ENCODE measurements at places on chromosomes 2 and 18. TPM values are rescaled to one million over a fixed set of nuclear protein-coding genes. Genes with fewer than 3 reads are reported as not detected.

- no peak for DNase-seq
Measured at GRCh38 chr18:22169889-22170420, 566 bp downstream of the GATA6 start.

GRCh38 chr2:46486436-46486835 is 7.1 kb downstream of the TMEM247 start:
- DNase-seq = no peak

- DNase-seq = no peak
Measured at GRCh38 chr2:95344656-95345055, 47.5 kb downstream of the KCNIP3 start.

DNA sequence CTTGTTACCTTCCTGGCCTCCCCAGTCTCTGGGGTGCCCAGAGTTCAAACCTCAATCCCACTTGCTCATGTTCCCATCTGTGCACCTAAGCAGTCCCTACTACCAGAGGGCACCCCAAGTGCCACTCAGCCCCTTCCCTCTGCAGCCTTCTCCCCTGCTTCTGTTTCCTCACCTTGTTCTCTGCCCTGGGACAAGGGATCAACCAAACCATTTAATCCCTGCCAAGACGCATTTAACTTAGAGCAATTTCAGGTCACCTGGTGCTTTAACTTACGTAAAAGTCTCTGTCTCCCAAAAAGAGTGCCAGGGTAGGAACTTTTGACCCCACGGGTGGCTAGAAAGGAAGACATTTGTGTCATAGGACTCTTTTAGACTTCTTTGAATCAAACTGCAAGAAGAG is 67.2 kb downstream of the SRD5A2 start:
- DNase-seq = no peak

- DNase-seq = no peak
Measured at GRCh38 chr18:70496353-70497294, 207.8 kb downstream of the SOCS6 start.

MBP gene
- 60.0 TPM for total RNA-seq

ZDBF2 gene
- total RNA-seq = 18.1 TPM

GRCh38 chr2:31060397-31060796 is 77.8 kb downstream of the GALNT14 start:
- no peak for DNase-seq

IHH gene
- 0.14 TPM for total RNA-seq

ALPG gene
- total RNA-seq = not detected

DNA sequence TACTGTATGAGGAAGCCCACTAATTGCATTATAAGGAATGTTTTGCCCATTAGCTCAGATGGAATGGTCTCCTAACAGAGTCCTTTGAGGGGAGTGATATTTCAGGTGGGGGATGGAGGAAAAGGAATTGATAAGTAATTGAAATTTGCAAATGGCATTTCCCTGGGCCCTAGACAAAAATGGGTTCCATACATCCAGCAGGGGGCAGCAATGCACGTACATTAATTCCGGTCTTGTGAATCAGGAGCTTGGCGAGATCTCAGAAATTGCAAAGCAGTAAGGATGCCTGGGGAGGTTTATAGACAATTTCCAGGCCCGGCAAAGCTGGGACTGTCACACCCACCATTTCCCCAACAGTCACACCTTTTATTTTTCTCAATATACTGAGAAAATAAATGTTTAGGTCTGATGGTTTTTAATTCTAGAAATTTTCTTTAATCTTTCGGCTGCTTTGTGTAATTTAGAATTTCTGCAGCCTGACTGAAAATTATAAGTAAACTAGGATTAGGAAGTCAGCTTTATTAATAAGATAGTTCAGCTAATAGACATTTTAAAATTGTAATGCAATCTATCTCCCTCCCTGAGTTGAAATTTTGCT is 122.8 kb downstream of the LYPD1 start:
- DNase-seq = no peak

- no peak for DNase-seq
Measured at GRCh38 chr2:98586551-98587140, 21.7 kb downstream of the COA5 start.

GRCh38 chr2:10285556-10286198 is 17.0 kb upstream of the HPCAL1 start:
- DNase-seq = no peak

GRCh38 chr2:143819190-143819735 is 690.0 kb downstream of the ARHGAP15 start:
- no peak for DNase-seq

GRCh38 chr2:108593547-108594098 is 59.4 kb downstream of the LIMS1 start:
- DNase-seq = no peak

- DNase-seq = no peak
Measured at GRCh38 chr2:60735496-60736250, 20.4 kb upstream of the PAPOLG start.

GRCh38 chr2:146532509-146533147 is 1312.2 kb upstream of the ACVR2A start:
- no peak for DNase-seq

LCLAT1 gene
- 24.1 TPM for total RNA-seq

GRCh38 chr2:39158351-39158750 is 37.5 kb upstream of the SOS1 start:
- no peak for DNase-seq

SIGLEC15 gene
- not detected for total RNA-seq

GRCh38 chr2:129667577-129667976 is 311.9 kb upstream of the RAB6C start:
- no peak for DNase-seq

MYCN gene
- not detected for total RNA-seq

DNA sequence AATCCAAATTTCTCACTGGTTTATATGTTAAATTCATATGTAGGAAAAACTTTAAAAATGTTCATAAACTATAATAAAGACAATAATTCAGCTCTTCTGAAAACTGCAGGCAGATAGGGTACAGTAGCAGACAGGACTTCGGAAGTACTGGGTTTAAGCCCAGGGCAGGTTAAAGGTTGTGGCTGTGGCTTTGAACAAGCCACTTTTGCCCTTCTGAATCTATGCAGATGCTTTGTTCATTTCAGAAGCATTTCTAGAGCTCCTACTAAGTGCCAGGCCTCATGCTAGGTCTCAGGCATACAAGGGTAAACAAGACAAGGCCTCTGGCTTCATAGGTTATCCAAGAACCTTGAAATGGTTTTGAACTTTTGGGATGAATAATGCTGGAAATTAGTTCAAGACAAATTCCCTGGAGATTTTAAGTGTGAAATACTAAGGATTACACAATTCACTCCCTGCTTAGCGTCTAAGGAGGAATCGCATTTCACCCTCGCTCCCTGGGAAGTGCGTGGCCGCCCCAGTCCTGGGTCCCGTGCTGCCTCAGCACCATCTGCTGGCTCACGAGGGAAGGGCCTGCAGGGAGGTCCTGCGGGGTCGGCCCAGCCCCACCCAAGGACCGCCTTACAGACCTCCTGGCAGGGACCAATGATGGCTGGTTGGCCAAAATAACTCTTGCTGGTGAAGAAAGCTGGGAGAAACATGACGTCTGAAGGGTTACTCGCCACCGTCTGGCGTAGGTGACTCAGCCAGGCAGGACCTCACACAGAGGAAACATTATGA is 67.7 kb upstream of the L3MBTL4 start:
- DNase-seq = no peak

HMSD gene
- total RNA-seq = 38.0 TPM

GRCh38 chr2:37326285-37326684 is 1.7 kb upstream of the PRKD3 start:
- DNase-seq = no peak

- no peak for DNase-seq
Measured at GRCh38 chr2:229818230-229818629, 103.6 kb downstream of the TRIP12 start.
